Activated CD4-positive, alpha-beta memory T cell treated with anti-CD3 and anti-CD28 coated beads for 36 hours (primary cell): ENCODE measurements at places on chromosomes 2 and 18. TPM values are rescaled to one million over a fixed set of nuclear protein-coding genes. Genes with fewer than 3 reads are reported as not detected.

The SRD5A2 gene
- total RNA-seq: not detected

The TLX2 gene
- 0.52 TPM for total RNA-seq

The SULT1C4 gene
- not detected for total RNA-seq

The NCL gene
- total RNA-seq: 902 TPM

The IL1RL1 gene
- 1.3 TPM for total RNA-seq

The RIF1 gene
- total RNA-seq: 56.8 TPM

The MARCO gene
- total RNA-seq: not detected

The AQP12A gene
- not detected for total RNA-seq

The LRP2 gene
- 0.27 TPM for total RNA-seq

The AGXT gene
- not detected for total RNA-seq

- no peak overlapping the region for H3K27ac ChIP-seq
- DNase-seq: peak; percentile 38
- H3K4me3 ChIP-seq: no peak overlapping the region
- H3K4me1 ChIP-seq: no peaks in the 10 kb centered on the region
- no peaks in the 10 kb centered on the region for H3K36me3 ChIP-seq
Observed at GRCh38 chr2:88874063-88874657, 182.7 kb downstream of the RPIA start.

GRCh38 chr2:55371376-55371775 is 48.3 kb downstream of the CCDC88A start:
- H3K27ac ChIP-seq: no peak overlapping the region
- no peak overlapping the region for H3K4me3 ChIP-seq
- DNase-seq: no peak
- no peaks in the 10 kb centered on the region for H3K36me3 ChIP-seq
- H3K4me1 ChIP-seq: no peaks in the 10 kb centered on the region

DNA sequence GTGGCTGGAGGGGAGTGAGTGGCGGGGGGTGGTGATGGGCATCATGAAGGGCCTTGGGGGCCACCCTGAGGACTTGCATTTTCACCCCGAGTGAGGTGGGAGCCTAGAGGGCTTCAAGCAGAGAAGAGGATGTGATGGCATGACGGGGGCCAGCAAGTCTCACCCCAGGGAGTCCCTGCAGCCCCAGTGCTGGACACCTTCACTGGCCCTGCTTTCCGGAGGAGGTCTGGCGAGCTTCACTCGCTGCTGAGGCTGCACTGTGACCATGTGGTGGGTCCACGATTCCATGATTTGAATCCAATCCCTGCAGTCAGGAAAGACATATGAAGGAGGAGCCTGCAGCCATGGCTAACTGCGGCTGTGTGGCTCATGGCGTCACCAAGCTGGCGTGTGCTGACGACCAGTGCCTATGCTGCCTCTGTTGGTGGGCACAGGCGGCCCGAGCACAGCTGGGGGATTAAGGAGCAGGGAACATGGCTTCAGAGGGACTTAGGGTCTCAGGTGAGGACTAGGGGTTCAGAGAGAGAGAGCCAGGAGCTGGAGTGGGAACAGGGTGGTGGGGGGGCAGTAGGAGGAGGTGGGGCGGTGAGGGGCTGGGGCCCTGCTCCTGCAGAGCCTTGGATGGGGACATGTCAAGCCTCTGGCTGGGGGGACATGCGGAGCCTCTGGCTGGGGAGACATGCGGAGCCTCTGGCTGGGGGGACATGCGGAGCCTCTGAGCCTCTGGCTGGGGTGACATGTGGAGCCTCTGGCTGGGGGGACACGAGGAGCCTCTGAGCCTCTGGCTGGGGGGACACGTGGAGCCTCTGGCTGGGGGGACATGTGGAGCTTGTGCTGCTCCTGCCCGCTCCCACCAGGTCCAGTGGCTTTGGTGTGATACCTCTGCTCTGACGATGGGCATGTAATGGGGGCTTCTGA is 3.6 kb downstream of the ZAP70 start:
- peak overlapping the region; percentile 76 for H3K4me3 ChIP-seq
- no peaks in the 10 kb centered on the region for H3K27me3 ChIP-seq
- H3K36me3 ChIP-seq: peaks cover 56% of the 10 kb centered on the region
- peaks cover 73% of the 10 kb centered on the region for H3K4me1 ChIP-seq
- H3K27ac ChIP-seq: peak overlapping the region; percentile 95

DNA sequence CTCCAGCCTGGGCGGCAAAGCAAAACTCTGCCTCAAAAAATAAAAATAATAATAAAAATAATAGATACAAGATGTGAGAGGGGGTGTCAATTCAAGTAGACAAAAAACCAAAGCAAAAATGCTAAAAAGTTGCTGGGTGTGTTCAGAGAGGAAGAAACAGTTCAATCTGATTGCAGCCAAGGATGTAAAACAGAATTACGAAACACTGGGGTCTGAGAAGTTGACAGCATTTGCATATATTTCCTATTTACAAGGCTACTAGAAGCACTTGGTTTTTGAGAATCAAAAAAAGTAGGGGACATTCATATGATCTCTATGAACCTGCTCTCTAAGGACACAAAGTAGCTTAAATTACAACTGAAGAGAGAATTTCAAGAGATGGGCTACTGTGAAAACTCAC is 7.6 kb downstream of the TRIP12 start:
- DNase-seq: no peak
- H3K4me1 ChIP-seq: peaks cover 71% of the 10 kb centered on the region
- no peak overlapping the region for H3K4me3 ChIP-seq
- H3K36me3 ChIP-seq: peaks cover 15% of the 10 kb centered on the region
- H3K27me3 ChIP-seq: no peaks in the 10 kb centered on the region
- no peak overlapping the region for H3K27ac ChIP-seq

DNA sequence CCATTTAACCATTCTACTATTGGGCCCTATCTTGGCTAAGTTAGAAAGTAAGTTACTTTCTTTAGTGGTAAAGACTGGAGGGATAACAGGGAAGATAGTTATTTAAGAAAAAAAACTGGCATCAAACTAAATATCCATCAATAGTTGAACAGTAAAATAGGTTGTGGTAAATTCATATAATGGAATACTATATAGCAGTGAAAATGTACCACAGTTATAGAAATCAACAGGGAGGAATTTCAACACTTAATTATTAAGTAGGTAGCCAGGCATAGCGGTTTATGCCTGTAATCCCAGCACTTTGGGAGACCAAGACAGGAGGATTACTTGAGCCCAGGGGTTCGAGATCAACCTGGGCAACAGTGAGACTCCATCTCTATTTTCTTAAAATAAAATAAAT is 3.1 kb upstream of the SPAST start:
- no peaks in the 10 kb centered on the region for H3K27me3 ChIP-seq
- peaks cover 2% of the 10 kb centered on the region for H3K36me3 ChIP-seq
- peaks cover 11% of the 10 kb centered on the region for H3K4me1 ChIP-seq
- no peak overlapping the region for H3K4me3 ChIP-seq
- no peak for DNase-seq

DNA sequence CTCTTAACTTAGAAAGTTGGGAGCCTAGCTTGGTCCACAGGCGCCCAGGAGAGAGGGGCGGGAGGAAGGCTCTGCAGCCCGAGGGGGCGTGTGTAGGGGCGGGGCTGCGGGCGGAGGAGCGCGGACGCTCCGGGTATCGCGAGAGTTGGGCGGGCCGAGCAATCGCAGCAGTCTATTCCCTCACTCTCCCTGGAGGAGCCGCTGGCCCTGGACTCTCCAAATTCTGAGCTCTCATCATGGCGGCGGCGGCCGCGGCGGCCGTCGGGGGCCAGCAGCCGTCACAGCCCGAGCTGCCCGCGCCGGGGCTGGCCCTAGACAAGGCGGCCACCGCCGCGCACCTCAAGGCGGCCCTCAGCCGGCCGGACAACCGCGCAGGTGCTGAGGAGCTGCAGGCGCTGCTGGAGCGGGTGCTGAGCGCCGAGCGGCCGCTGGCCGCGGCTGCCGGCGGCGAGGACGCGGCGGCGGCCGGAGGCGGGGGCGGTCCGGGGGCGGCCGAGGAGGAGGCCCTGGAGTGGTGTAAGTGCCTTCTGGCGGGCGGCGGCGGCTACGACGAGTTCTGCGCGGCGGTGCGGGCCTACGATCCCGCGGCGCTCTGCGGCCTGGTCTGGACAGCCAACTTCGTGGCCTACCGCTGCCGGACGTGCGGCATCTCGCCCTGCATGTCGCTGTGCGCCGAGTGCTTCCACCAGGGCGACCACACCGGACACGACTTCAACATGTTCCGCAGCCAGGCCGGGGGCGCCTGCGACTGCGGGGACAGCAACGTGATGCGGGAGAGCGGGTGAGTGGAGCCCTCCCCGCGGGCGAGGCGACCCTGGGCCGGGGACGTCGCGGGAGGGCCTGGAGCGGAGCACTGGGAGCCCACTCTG is at the start of gene UBR3:
TSS of gene UBR3 (plus strand) at position 183 of the 869 bp plus-strand sequence. CDS start at position 237, 54 bp downstream.
- H3K4me3 ChIP-seq: peak within 1 kb of the TSS; percentile 89
- H3K4me1 ChIP-seq: peaks cover 53% of the 10 kb centered on the region
- no peaks in the 10 kb centered on the region for H3K27me3 ChIP-seq
- peak within 1 kb of the TSS; percentile 61 for H3K27ac ChIP-seq

GRCh38 chr2:150211164-150211631 is 276.3 kb downstream of the RND3 start:
- no peak overlapping the region for H3K27ac ChIP-seq
- H3K4me1 ChIP-seq: no peaks in the 10 kb centered on the region

GRCh38 chr18:45540125-45540524 is 75.2 kb upstream of the SLC14A2 start:
- no peak overlapping the region for H3K27ac ChIP-seq
- peaks cover 14% of the 10 kb centered on the region for H3K27me3 ChIP-seq
- no peaks in the 10 kb centered on the region for H3K36me3 ChIP-seq
- no peak for DNase-seq
- no peaks in the 10 kb centered on the region for H3K4me1 ChIP-seq
- no peak overlapping the region for H3K4me3 ChIP-seq

DNA sequence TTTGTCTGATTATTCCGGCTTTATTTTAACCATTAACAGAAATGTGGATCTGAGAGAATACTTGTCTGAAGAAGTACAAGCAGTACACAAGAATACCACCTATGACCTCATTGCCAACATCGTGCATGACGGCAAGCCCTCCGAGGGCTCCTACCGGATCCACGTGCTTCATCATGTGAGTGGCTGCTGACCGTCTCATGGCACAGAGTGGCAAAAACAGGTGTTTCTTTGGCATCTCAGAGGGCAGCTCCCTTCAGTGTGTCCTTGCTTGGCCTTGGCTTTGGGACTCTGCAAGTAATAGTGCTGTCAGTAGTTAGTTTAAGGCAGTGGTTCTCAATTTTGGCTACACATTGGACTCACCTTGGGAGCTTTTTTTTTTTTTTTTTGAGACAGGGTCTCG is 23.1 kb downstream of the SFTPB start:
- no peaks in the 10 kb centered on the region for H3K27me3 ChIP-seq
- peaks cover 13% of the 10 kb centered on the region for H3K4me1 ChIP-seq
- H3K36me3 ChIP-seq: peaks cover 69% of the 10 kb centered on the region
- no peak overlapping the region for H3K27ac ChIP-seq
- DNase-seq: no peak

DNA sequence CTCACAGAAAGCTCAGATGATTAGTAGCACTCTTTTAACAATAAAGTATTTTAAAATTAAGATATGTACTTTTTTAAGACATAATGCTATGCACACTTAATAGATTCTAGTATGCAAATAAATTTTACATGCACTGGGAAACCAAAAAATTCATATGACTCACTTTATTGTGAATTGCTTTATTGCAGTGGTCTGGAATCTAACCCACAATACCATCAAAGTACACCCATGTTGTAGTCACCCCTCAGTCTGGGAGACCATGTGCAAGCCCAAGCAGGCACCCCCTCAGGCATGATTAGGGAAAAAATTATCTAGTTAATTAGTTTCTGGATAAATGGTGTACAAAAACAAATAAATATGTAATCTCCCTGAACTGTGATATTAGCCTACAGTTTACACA is 649.0 kb upstream of the HS6ST1 start:
- H3K27me3 ChIP-seq: no peaks in the 10 kb centered on the region
- no peaks in the 10 kb centered on the region for H3K36me3 ChIP-seq
- H3K4me1 ChIP-seq: no peaks in the 10 kb centered on the region
- H3K4me3 ChIP-seq: no peak overlapping the region
- DNase-seq: no peak

GRCh38 chr2:20643826-20644225 is 7.1 kb downstream of the HS1BP3 start:
- H3K4me1 ChIP-seq: peaks cover 2% of the 10 kb centered on the region
- no peak overlapping the region for H3K4me3 ChIP-seq
- DNase-seq: no peak
- no peaks in the 10 kb centered on the region for H3K27me3 ChIP-seq
- H3K36me3 ChIP-seq: peaks cover 3% of the 10 kb centered on the region
- no peak overlapping the region for H3K27ac ChIP-seq

DNA sequence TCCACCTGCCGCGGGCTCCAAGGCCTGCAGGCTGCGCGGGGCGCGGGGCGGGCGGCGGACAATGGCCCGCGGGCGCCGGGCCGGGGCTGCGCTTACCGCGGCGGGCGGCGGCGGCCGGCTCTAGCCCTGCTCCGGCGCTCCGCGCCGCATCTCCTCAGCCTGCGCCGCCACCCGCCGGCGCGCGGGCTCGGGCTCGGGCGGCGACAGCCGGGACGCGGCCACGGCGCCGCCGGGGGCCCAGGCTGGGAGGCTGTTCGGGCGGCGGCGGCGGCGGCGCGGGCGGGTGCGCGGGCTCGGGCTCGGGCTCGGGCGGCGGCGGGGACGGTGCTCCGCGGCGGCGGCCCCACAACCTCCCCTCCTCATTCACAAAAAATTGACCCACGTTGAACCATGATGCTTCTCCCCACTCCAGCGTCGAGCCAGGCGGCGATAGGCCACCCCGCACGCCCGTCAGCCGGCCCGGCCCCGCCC is at the start of gene HDAC4:
TSS of gene HDAC4 (minus strand) at position 425 of the 471 bp plus-strand sequence. CDS start 48,321 bp downstream, outside the sequence.
- H3K36me3 ChIP-seq: peaks cover 5% of the 10 kb centered on the region
- DNase-seq: no peak
- peak within 1 kb of the TSS; percentile 89 for H3K4me3 ChIP-seq
- peak within 1 kb of the TSS; percentile 97 for H3K27ac ChIP-seq
- H3K4me1 ChIP-seq: peaks cover 35% of the 10 kb centered on the region

DNA sequence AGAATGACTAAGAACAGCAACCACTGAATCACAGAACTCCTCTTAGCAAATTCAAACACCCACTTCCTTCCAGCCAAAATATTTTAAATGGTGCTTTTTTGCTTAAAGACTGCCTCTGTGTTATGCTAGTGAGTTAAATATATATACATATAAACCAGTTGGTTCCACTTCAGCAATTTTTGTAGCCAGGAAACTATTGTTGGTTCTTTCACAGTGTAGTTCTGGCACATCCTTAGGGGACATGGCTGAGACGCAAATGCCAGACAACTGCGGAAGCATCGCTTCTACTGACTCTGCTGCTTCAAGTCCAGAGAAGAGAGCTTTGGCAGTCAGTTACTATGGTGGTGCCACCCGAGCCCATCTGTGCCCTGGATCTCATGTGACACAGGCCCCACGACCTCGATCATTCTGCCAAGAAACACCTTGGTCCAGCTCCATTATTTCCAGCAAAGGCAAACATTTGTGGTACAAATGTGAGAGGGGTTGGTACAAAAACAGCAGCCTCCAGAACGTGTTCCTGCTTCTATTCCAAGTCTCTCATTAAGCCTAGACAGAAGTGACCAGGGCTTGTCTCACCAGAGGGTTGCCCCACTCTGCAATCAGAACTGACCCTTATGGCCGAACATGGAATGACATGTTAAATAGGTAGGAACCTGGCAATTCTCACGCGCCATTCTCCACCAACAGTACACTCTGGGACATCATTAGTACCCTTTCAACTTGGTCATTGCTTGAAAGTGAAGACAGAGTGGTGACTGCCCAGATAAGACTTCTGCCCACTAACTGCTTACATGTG is 117.8 kb upstream of the NRP2 start:
- H3K4me3 ChIP-seq: no peak overlapping the region
- H3K27me3 ChIP-seq: no peaks in the 10 kb centered on the region
- no peak overlapping the region for H3K27ac ChIP-seq
- no peaks in the 10 kb centered on the region for H3K4me1 ChIP-seq
- no peak for DNase-seq
